ENCODE measurements at places on chromosomes 3 and 15.

GRCh38 chr15:74786551-74787165, 4.8 kb downstream of the CSK start:
- DNase-seq = no peak

DNA sequence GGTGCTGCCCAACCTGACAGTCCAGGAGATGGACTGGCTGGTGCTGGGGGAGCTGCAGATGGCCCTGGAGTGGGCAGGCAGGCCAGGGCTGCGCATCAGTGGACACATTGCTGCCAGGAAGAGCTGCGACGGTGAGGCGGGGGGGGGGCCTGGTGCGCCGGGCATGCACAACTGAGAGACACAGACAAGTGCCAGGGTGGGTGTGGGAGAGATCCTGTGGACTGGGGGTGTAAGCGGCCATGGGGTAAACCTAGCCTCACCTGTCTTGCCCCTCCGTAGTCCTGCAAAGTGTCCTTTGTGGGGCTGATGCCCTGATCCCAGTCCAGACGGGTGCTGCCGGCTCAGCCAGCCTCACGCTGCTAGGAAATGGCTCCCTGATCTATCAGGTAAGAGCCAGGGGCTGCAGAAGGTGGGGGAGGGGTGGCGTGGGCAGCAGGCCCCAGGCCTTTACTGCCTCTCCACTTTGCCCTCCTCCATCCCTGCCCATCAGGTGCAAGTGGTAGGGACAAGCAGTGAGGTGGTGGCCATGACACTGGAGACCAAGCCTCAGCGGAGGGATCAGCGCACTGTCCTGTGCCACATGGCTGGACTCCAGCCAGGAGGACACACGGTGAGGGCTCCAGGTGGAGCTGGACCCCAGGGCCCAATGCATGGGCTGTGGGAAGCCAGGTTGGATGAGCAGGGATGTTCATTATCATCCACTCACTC, 3.3 kb downstream of the CHRD start:
- no peak for DNase-seq

DNA sequence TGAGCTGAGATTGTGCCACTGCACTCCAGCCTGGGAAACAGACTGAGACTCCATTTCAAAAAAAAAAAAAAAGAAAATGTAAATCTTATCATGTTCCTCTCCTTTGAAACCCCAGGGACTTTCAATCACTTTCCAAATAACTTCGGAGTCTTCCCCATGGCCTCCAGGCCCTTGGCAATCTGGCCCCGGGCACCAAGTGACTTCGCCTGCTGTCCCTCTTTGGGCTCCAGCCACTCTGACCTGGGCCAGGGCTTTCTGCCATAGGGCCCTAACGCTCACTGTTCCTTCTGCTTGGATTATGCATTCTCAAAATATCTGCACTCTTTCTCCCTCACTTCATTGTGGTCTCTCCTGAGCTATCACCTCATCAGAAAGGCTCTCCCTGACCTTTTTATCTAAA, 260.9 kb downstream of the KLF13 start:
- no peak for DNase-seq

DNA sequence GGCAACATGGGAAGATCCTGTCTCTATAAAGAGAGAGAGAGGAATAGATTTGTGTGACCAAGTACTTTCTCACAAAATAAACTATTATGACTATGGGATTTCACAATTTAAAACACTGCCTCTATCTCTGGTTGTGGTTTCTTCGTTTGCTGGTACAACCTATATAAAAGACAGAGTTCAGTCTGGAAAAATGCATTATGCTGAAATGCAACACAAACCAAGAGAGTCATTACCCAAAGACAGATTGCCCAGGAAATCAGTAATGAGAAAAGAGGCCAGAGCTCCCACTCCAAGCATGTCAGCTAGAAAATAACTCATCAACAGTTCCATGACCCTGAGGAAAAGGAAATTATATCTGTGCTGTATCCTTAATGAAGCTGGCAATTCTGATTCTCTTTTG, 23.2 kb downstream of the GPR176 start:
- DNase-seq = no peak

GRCh38 chr3:123469323-123469995, 20.6 kb upstream of the ADCY5 start:
- DNase-seq = no peak

DNA sequence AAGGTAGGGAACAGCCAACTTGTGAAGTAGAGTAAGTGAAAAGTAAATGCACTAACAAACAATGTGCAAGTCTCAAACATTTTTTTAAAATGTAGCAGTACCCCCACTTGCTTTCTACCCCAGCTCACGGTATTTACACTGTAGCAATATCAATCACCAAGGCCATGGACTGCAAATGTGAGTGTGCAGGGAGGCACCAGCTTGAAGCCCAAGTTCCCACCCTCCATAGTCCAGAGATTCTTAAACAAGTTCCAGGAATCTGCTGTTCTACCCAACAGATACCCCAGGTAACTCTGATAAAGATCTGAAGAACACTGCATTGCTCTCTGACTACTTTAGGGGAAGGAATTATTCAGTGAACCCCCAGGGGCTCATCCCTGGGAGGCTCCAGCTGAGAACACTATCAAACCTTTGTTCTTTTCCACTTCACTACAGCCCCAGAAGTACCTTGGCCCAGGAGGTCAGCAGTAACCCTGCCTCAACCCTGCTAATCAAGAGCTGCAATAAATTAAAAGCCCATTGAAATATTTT, 86.1 kb downstream of the FOXP1 start:
- DNase-seq = no peak

DNA sequence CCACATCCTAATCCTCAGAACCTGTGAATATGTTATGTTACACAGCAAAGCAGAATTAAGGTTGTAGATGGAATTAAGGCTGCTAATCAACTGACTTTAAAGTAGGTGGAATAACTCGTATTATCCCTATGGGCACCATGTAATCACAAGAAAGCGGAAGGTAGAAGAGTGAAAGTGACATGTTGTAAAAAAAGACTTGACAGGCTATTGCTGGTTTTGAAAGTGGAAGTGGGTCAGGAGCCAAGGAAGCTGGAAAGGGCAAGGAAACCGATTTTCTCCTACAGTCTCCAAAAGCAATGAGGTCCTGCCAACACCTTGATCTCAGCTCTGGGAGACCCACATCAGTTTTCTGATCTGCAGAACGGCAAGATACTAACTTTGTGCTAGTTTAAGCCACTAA, 6.6 kb downstream of the TP63 start:
- DNase-seq = no peak

DNA sequence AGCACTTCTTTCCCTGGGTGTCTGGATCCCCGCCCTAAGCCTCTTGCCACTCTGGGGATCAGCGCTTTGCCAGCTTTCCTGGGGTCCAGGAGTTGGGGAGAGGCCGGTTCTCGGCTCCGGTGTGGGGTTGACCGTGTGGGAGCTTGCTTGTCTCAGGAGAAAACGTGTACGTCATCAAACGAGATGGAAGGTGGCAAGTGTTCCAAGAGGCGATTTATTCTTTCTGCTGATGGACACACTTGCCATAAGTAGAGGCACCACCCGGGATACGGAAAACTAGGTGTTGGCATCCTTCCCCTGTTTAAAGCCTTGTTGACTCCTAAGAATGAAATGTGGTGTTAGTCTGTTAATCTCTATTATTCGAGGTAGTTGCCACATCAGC, 295 bp downstream of the ZWILCH start:
- DNase-seq = no peak

- no peak for DNase-seq
Measured at GRCh38 chr3:153250446-153250845, 88.4 kb downstream of the RAP2B start.

- DNase-seq = no peak
Measured at GRCh38 chr15:61556037-61556648, 327.0 kb upstream of the RORA start.

- DNase-seq = no peak
Measured at GRCh38 chr3:184295771-184296170, 3.3 kb upstream of the PSMD2 start.

GRCh38 chr3:31157047-31157694, 262.7 kb upstream of the GADL1 start:
- DNase-seq = no peak

DNA sequence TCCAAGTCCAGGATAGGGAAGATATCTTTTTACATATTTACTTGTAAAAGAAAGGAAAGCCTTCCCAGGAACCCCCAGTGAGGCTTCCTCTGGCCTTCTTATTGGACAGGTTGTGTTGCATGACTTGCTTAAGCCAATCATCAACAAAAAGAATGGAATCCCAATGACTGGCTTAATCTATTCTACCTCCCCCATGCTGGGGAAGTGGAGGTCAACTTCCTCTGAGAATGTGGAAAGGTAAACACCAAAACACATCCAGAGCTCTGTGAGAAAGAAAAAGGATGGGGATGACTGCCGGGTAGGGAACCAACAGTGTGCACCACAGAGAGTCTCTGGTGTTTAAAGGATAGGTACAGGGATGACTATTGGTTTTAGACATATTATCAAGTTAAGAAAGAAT, 25.1 kb downstream of the TNIK start:
- DNase-seq = no peak
